ENCODE measurements at places on chromosomes 2 and 18. TPM values are rescaled to one million over a fixed set of nuclear protein-coding genes. Genes with fewer than 3 reads are reported as not detected.

GRCh38 chr2:85780316-85781012 is 26.7 kb downstream of the ATOH8 start:
- H3K4me1 ChIP-seq = peaks cover 11% of the 10 kb centered on the region
- no peaks in the 10 kb centered on the region for H3K36me3 ChIP-seq
- H3K27ac ChIP-seq = no peak overlapping the region
- no peaks in the 10 kb centered on the region for H3K27me3 ChIP-seq

GRCh38 chr18:58314284-58314683 is 270.3 kb downstream of the NEDD4L start:
- H3K4me3 ChIP-seq = no peak overlapping the region
- peak; percentile 95 for DNase-seq
- H3K4me1 ChIP-seq = peaks cover 49% of the 10 kb centered on the region
- peak overlapping the region; percentile 83 for H3K27ac ChIP-seq
- H3K36me3 ChIP-seq = peaks cover 16% of the 10 kb centered on the region
- no peaks in the 10 kb centered on the region for H3K27me3 ChIP-seq

- DNase-seq = no peak
- no peaks in the 10 kb centered on the region for H3K4me1 ChIP-seq
- H3K36me3 ChIP-seq = no peaks in the 10 kb centered on the region
Measured at GRCh38 chr2:143694335-143694734, 565.1 kb downstream of the ARHGAP15 start.

The GREB1L gene
- total RNA-seq = 9.4 TPM

GRCh38 chr18:45852631-45853030 is 27.2 kb downstream of the SIGLEC15 start:
- H3K36me3 ChIP-seq = peaks cover 63% of the 10 kb centered on the region
- H3K27ac ChIP-seq = no peak overlapping the region
- no peaks in the 10 kb centered on the region for H3K4me1 ChIP-seq

GRCh38 chr2:160912276-160912675 is 248.0 kb upstream of the TANK start:
- no peaks in the 10 kb centered on the region for H3K27me3 ChIP-seq
- no peak overlapping the region for H3K4me3 ChIP-seq
- H3K36me3 ChIP-seq = no peaks in the 10 kb centered on the region
- H3K4me1 ChIP-seq = peaks cover 7% of the 10 kb centered on the region

GRCh38 chr18:23618862-23619387 is 32.6 kb upstream of the NPC1 start:
- peaks cover 6% of the 10 kb centered on the region for H3K4me1 ChIP-seq
- DNase-seq = no peak
- H3K36me3 ChIP-seq = no peaks in the 10 kb centered on the region
- H3K27ac ChIP-seq = no peak overlapping the region
- peaks cover 12% of the 10 kb centered on the region for H3K27me3 ChIP-seq

- peaks cover 5% of the 10 kb centered on the region for H3K4me1 ChIP-seq
- no peak overlapping the region for H3K27ac ChIP-seq
- H3K27me3 ChIP-seq = peaks cover 16% of the 10 kb centered on the region
- peak; percentile 71 for DNase-seq
- H3K36me3 ChIP-seq = no peaks in the 10 kb centered on the region
Measured at GRCh38 chr18:48475635-48476549, 62.9 kb upstream of the CTIF start.

DNA sequence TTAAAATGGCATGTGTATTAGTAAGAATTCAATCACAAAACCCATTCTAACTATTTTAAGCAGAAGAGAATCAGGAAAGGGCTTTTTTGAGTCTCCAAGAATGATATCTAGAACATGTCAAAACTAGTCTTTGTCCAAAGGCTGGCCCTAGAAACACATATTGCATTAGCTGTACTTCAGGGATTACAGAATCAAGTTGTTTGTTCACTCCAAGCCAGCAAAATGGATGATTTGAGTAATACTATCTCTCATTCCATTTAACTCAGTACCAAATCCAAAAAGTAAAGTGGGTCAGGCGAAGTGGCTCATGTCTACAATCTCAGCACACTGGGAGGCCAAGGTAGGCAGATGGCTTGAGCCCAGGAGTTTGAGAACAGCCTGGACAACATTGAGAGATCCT is 41.3 kb downstream of the ATF2 start:
- H3K27me3 ChIP-seq = no peaks in the 10 kb centered on the region
- peak overlapping the region; percentile 43 for H3K27ac ChIP-seq
- H3K4me3 ChIP-seq = no peak overlapping the region
- H3K36me3 ChIP-seq = peaks cover 42% of the 10 kb centered on the region
- H3K4me1 ChIP-seq = peaks cover 13% of the 10 kb centered on the region

The ONECUT2 gene
- total RNA-seq = 0.49 TPM

GRCh38 chr2:137809252-137809651 is 155.0 kb upstream of the HNMT start:
- DNase-seq = no peak
- no peak overlapping the region for H3K4me3 ChIP-seq

DNA sequence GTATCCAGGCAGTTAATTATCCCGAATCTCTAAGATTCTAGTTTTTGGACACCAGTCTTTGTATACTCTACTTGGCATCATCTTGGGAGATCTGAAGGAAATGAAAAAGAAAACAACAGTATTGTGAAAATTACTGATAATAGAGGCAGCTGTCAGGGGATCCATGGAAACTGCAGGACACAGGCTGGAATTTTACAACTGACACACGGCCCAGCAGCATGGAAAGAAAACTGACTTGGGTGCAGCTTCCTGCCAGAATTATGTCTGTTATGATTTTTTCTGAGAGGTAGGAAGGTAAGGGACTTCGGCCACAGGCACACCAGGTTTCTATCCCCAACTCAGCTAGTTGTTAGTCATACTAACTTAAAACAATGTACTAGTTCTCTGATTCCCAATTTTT is 57.7 kb upstream of the ERBB4 start:
- peaks cover 7% of the 10 kb centered on the region for H3K4me1 ChIP-seq
- H3K27ac ChIP-seq = no peak overlapping the region
- H3K36me3 ChIP-seq = no peaks in the 10 kb centered on the region
- no peaks in the 10 kb centered on the region for H3K27me3 ChIP-seq

- H3K36me3 ChIP-seq = no peaks in the 10 kb centered on the region
- H3K4me1 ChIP-seq = peaks cover 10% of the 10 kb centered on the region
- no peaks in the 10 kb centered on the region for H3K27me3 ChIP-seq
Measured at GRCh38 chr2:68292108-68292710, 27.5 kb downstream of the CNRIP1 start.

GRCh38 chr2:123521854-123522253 is 503.2 kb upstream of the CNTNAP5 start:
- H3K36me3 ChIP-seq = no peaks in the 10 kb centered on the region
- no peak for DNase-seq
- peaks cover 6% of the 10 kb centered on the region for H3K4me1 ChIP-seq
- no peak overlapping the region for H3K27ac ChIP-seq
- H3K27me3 ChIP-seq = no peaks in the 10 kb centered on the region
- H3K4me3 ChIP-seq = no peak overlapping the region

GRCh38 chr2:108074946-108075345 is 88.6 kb downstream of the SLC5A7 start:
- no peaks in the 10 kb centered on the region for H3K36me3 ChIP-seq
- H3K27ac ChIP-seq = no peak overlapping the region
- peaks cover 76% of the 10 kb centered on the region for H3K27me3 ChIP-seq
- H3K4me3 ChIP-seq = no peak overlapping the region
- no peaks in the 10 kb centered on the region for H3K4me1 ChIP-seq

DNA sequence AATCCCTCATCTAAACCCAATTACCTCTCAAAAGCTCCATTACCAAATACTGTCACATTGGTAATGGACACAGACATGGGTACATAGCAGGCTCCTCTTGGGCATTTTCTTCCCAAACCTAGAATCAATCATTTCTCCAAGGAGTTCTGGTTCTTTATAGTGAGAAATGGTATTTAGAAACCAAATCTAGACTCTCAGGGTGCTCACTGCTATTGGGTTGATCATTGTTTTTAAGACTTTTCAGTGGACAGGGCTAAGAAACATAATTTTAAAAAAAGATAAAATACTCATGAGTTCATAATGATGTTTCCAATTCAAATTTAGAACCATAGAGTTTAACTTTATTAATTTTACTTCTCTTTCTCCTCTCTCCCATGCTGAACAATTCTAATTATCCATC is 9.4 kb upstream of the GLI2 start:
- H3K27me3 ChIP-seq = no peaks in the 10 kb centered on the region
- no peak for DNase-seq
- H3K4me1 ChIP-seq = peaks cover 20% of the 10 kb centered on the region
- no peak overlapping the region for H3K4me3 ChIP-seq
- H3K36me3 ChIP-seq = no peaks in the 10 kb centered on the region
- H3K27ac ChIP-seq = no peak overlapping the region

DNA sequence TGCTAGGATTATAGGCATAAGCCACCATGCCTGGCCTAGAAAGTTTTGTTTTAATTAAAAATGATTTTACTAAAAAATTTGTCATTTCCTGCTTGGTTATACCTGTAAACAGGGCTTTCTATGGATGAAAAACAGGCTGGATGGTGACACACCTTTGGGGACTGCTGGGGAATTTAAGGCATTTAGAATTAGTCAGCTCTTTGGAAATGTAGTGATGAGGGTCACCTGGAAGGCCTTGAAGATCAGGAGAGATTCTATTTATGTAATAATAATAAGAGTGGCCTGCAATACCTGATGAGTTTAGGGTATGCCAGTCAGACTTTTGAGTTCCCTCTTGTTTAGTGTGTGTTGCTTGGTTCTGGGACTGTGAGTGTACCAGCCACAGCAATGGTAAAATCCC is 51.1 kb downstream of the RALBP1 start:
- H3K4me3 ChIP-seq = no peak overlapping the region
- H3K36me3 ChIP-seq = peaks cover 55% of the 10 kb centered on the region
- no peaks in the 10 kb centered on the region for H3K27me3 ChIP-seq
- DNase-seq = no peak
- H3K27ac ChIP-seq = no peak overlapping the region

The ANKMY1 gene
- total RNA-seq = 19.5 TPM

The PTPRM gene
- 82.8 TPM for total RNA-seq

- DNase-seq = no peak
- H3K4me1 ChIP-seq = no peaks in the 10 kb centered on the region
- no peak overlapping the region for H3K4me3 ChIP-seq
- no peaks in the 10 kb centered on the region for H3K27me3 ChIP-seq
- H3K36me3 ChIP-seq = peaks cover 15% of the 10 kb centered on the region
- H3K27ac ChIP-seq = no peak overlapping the region
Measured at GRCh38 chr2:32095671-32096070, 32.3 kb downstream of the SPAST start.

- no peaks in the 10 kb centered on the region for H3K27me3 ChIP-seq
- peaks cover 16% of the 10 kb centered on the region for H3K4me1 ChIP-seq
- H3K4me3 ChIP-seq = no peak overlapping the region
- H3K36me3 ChIP-seq = no peaks in the 10 kb centered on the region
- no peak for DNase-seq
- H3K27ac ChIP-seq = no peak overlapping the region
Measured at GRCh38 chr2:127356531-127356930, 31.2 kb downstream of the MAP3K2 start.

GRCh38 chr2:46294176-46294836 is 2.9 kb upstream of the EPAS1 start:
- H3K27me3 ChIP-seq = no peaks in the 10 kb centered on the region
- peak; percentile 53 for DNase-seq
- H3K4me1 ChIP-seq = peaks cover 5% of the 10 kb centered on the region
- H3K27ac ChIP-seq = no peak overlapping the region

GRCh38 chr2:28683100-28683706 is 68.4 kb upstream of the PPP1CB start:
- H3K4me1 ChIP-seq = peaks cover 23% of the 10 kb centered on the region
- H3K27ac ChIP-seq = no peak overlapping the region
- no peaks in the 10 kb centered on the region for H3K27me3 ChIP-seq
- H3K36me3 ChIP-seq = peaks cover 4% of the 10 kb centered on the region

- no peaks in the 10 kb centered on the region for H3K4me1 ChIP-seq
- H3K4me3 ChIP-seq = no peak overlapping the region
- DNase-seq = no peak
- no peaks in the 10 kb centered on the region for H3K27me3 ChIP-seq
- no peaks in the 10 kb centered on the region for H3K36me3 ChIP-seq
Measured at GRCh38 chr2:73886357-73886756, 6.5 kb upstream of the ACTG2 start.

The LYPD1 gene
- not detected for total RNA-seq

The SRD5A2 gene
- not detected for total RNA-seq

GRCh38 chr2:119049968-119050704 is 108.1 kb downstream of the MARCO start:
- peaks cover 94% of the 10 kb centered on the region for H3K27me3 ChIP-seq
- no peaks in the 10 kb centered on the region for H3K36me3 ChIP-seq
- DNase-seq = peak; percentile 14
- H3K4me3 ChIP-seq = no peak overlapping the region

DNA sequence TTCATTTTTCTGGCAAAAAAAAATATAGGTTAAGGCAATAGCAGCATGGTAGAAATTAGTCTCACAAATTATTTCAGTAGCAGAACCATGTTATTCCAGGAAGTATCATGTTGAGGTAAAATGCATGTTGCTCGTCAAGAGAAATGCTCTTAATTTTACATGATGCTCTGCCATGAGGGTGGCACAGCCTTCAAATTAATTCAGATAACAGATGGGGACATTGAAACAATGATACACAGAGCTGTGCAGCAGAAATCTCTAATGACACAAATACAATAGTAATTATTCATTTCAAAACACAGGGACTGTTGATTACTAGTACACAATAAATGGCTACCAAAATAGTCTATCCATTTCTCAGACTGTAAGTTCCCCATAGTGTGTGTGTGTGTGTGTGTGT is 24.8 kb downstream of the GAREM1 start:
- H3K36me3 ChIP-seq = peaks cover 5% of the 10 kb centered on the region
- H3K27ac ChIP-seq = no peak overlapping the region
- H3K4me1 ChIP-seq = peaks cover 9% of the 10 kb centered on the region
- DNase-seq = no peak
- H3K27me3 ChIP-seq = no peaks in the 10 kb centered on the region

GRCh38 chr2:196249860-196250259 is 78.5 kb upstream of the STK17B start:
- H3K4me1 ChIP-seq = peaks cover 24% of the 10 kb centered on the region
- H3K36me3 ChIP-seq = peaks cover 8% of the 10 kb centered on the region
- H3K27me3 ChIP-seq = no peaks in the 10 kb centered on the region
- no peak for DNase-seq

The CHST10 gene
- total RNA-seq = 4.0 TPM

- no peak overlapping the region for H3K4me3 ChIP-seq
- no peak for DNase-seq
- H3K4me1 ChIP-seq = peaks cover 13% of the 10 kb centered on the region
- no peaks in the 10 kb centered on the region for H3K36me3 ChIP-seq
- H3K27me3 ChIP-seq = no peaks in the 10 kb centered on the region
Measured at GRCh38 chr2:121298476-121298875, 13.5 kb upstream of the TFCP2L1 start.

DNA sequence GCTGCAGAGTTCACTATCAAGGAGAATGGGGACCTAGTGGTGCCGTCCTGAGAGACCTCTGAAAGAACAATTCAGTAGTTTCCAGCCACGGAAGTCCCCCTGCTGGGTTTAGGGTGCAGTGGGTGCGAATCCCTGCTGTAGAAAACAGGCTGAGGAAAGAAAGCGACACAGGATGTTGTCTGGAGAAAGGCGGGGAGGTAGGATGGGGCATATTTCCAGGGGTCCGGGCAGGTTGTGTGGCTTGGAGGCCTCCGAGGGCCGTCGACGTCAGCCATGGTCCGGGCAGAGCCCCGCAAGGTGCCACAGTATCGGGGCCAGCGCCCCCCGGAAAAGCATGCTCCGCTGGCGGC is 807 bp upstream of the CREB1 start:
- peaks cover 18% of the 10 kb centered on the region for H3K4me1 ChIP-seq
- no peaks in the 10 kb centered on the region for H3K27me3 ChIP-seq
- peak; percentile 44 for DNase-seq
- peak overlapping the region; percentile 94 for H3K4me3 ChIP-seq
